H1 (cell line): ENCODE measurements at places on chromosomes 2 and 18. TPM values are rescaled to one million over a fixed set of nuclear protein-coding genes. Genes with fewer than 3 reads are reported as not detected.

DNA sequence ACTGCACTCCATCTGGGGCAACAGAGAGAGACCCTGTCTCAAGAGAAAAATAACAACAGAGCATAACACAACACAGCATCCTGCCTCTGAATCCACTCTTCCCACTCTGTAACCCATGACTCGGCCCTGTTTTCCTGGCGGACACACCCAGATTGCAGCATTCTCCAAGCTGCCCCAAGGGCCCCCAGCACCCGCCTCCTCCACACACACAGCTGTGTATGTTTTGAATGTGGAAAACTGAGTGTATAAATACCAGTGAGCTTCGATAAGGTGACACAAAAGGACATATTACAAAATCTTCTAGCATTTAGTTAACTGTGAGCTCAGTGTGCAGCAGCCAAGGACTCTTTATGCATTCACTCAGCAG is 13.0 kb downstream of the IMPA2 start:
- no peak for DNase-seq
- H3K4me3 ChIP-seq = no peak overlapping the region
- H3K36me3 ChIP-seq = no peaks in the 10 kb centered on the region
- H3K4me1 ChIP-seq = peaks cover 25% of the 10 kb centered on the region
- peak overlapping the region; percentile 49; the same call in 1 of the 2 replicates for H3K27ac ChIP-seq
- no peaks in the 10 kb centered on the region for H3K27me3 ChIP-seq

DNA sequence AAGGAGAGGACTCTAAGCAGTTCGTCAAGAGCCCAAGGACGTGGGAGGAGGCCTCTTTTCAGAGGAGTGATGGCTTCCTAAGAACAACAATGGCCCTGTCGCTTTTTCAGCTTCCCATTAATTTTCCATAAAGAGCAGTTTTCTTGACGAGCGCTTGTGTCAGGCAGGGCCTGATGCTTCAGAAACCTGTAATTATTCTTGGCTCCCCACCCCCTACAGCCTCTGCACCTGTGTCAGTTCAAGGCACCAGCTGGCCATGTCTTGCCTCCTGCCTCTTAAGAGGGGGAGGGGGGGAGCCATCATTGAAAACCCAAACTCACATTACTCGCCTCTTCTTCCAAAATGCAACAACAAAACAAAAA is 32.3 kb downstream of the KLF7 start:
- H3K4me3 ChIP-seq = no peak overlapping the region
- no peaks in the 10 kb centered on the region for H3K27me3 ChIP-seq
- H3K36me3 ChIP-seq = no peaks in the 10 kb centered on the region
- peaks cover 7% of the 10 kb centered on the region; the same call in 1 of the 2 replicates for H3K4me1 ChIP-seq

GRCh38 chr18:69400253-69400975 is at the start of gene DOK6:
TSS of gene DOK6 (plus strand) at chr18:69400888.
- H3K27me3 ChIP-seq = peaks cover 20% of the 10 kb centered on the region
- peak within 1 kb of the TSS; percentile 76 for H3K4me3 ChIP-seq
- no peak within 1 kb of the TSS for H3K27ac ChIP-seq
- H3K4me1 ChIP-seq = peaks cover 9% of the 10 kb centered on the region

DNA sequence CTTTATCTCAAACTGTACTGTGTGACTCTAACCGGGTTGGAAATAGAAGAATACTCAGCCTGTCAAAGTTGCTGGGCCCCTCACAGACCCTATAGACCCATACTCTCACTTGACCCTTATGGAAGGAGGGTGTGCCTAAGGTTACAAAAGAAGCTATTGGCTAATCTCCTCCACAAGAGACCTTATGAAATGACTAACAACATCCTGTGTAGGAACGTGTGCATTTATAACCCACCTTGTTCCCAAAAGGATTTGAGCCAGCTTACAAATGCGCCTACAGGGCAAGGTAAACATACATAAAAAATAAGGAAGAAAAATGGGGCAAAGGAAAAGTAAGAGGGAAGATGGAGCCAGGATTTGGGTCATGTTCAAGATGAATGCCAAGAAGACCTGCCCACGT is 225.4 kb upstream of the SMAD2 start:
- H3K4me3 ChIP-seq = no peak overlapping the region
- H3K36me3 ChIP-seq = no peaks in the 10 kb centered on the region
- H3K27me3 ChIP-seq = peaks cover 2% of the 10 kb centered on the region
- no peaks in the 10 kb centered on the region for H3K4me1 ChIP-seq
- no peak for DNase-seq

The SERPINB10 gene
- total RNA-seq = not detected in 2 replicates

The COBLL1 gene
- total RNA-seq = 5.2 and 6.2 TPM in 2 replicates
